ENCODE measurements at places on chromosomes 6 and 20.

- no peak for DNase-seq
These were observed 73.2 kb downstream of the ROS1 start for GRCh38 chr6:117352466-117353081.

DNA sequence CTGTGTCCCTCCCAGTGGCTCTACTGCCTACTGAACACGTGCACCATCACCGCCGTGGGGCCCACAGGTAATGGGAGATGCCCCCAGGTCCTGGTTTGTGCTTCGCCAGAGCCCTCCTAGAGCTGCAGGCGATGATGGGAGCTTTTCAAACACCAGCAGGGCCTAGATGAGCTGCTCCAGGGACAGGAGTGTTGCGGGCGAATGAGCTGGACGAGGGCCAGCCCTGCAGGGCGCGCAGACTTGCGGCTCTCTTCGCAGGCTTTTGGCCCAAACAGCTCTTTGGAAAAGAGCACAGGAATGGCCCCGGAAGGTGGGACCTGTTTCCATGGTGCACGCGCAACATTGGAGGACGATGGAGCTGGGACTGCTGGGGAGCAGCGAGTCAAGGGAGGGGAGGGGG lies 409.3 kb upstream of the SULF2 start:
- DNase-seq = no peak

- DNase-seq = no peak
These were observed 97.9 kb upstream of the UST start for GRCh38 chr6:148648754-148649453.

GRCh38 chr6:29506446-29507067 lies 18.8 kb upstream of the MAS1L start:
- DNase-seq = no peak

DNA sequence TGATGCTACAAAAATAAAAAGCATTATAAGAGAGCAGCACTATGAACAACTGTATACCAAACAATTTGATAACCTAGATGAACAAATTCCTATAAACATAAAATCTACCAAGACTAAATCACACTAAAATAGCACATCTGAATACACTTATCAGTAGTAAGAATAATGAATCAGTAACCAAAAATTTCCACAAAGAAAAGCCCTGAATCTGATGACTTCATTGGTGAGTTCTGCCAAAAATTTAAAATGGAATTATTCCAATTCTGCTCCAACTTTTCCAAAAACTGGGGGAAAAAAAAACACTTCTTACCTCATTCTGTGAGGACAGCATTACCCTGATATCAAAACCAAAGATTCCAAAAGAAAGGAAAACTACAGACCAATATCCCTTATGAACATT lies 206.2 kb downstream of the WDR27 start:
- no peak for DNase-seq

- no peak for DNase-seq
These were observed 86.3 kb downstream of the SOX4 start for GRCh38 chr6:21679761-21680265.

- no peak for DNase-seq
These were observed 108.5 kb upstream of the ARMC2 start for GRCh38 chr6:108739496-108740330.

GRCh38 chr6:149938571-149939355 lies 3.1 kb upstream of the ULBP2 start:
- DNase-seq = no peak

GRCh38 chr6:139325125-139325524 lies 33.3 kb upstream of the TXLNB start:
- no peak for DNase-seq

All from activated gamma-delta T cell treated with anti-CD3 and anti-CD28 coated beads, Interleukin-2, amount 50 U/mL, for 16 hours (primary cell).